ENCODE measurements at places on chromosomes 3 and 15.

DNA sequence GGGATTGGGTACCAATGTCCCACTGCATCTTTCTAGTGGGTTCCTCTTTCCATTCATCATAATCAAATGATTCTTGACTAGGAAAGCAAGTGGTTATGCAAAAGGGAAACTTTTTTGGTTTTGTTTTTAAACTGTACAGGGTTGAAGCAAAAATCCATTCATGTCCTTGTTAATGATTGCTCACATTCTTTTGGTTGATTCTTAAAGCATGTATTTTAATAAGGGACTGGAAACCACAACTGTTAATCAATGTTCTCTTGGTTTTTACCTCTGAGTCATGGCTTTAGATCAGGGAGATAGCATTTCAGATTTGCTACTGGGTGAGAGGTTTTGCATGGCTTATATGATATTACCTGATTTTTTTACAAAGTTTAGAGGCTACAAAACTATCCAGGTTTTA, 371.7 kb upstream of the RGMA start:
- DNase-seq: no peak

DNA sequence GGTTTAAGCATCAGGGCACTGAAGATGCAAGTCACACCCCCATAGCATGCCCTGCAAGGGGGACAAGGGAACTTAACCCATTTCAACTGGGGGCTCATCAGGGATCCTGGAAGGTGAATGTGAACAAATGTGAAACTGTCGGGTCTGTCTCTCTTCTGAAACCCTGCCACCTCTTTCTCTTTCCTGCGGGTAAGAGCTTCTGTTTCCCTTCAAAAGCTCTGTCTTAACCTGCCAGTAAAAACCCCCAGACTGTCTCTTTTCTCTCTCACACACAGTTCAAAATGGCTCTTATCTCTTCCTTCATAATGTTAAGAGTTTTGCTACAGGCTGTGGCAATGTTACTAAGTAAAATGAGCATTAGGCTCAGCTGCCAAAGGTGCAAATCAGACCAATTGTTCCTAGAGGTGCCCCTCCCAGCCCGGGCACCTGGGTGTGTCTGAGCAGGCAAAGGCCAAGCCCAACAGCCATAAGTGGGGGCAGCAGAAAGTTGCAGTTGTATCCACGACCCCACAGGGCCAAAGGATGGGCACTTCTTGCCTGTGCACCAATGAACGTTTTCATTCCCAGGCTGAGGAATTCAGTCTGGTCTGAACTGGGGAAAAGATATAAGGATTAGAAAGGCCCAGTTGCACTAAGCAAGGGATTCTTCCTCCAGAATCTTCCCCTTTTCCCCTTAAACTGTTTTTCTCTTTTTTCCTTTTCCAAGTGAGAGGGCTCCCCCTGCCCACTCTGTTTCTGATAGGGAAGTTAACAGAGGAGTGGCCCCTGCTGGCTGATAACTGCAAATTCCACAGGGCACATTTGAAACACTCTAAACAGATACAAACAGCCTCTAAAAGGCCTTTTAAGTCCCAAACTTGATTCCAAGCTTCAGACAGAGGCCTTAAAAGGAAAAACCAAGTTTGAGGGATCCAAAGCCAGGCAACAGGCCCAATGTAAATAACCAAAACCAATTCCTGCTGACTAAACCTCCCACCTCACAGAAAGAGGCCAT, 113.8 kb upstream of the EPHA6 start:
- no peak for DNase-seq

DNA sequence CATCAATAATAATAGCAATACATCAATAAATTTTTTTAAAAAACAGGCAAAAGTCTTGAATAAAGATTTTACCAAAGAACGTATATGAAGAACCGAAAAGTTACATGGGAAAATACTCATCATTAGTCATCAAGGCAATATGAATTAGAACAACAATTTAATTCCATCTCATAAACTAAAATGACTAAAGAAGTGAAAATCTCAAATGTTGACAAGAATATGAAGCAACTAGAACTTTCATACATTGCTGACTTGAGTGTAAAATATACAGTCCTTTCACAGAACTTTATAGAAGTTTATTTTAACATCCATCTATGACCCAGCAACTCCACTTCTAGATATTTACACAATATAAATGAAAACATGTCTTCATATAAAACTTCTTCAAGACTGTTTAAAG, 35.3 kb upstream of the ABHD10 start:
- DNase-seq: no peak

DNA sequence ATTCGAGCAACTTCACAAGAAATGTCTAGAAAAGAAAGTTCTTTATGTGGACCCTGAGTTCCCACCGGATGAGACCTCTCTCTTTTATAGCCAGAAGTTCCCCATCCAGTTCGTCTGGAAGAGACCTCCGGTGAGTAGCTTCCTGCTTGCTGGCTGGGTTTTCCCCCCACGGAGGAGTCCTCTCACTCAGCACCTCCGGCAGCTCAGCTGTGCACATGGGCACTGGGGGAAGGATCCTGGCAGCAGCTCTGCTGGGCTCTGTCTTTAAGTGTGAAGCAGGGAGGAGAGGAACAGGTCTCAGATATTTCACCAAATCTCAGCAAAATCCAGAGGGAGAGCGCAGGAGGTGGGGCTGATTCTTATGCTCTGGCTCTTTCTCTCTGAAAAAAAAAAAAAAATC, 684 bp downstream of the CAPN3 start:
- no peak for DNase-seq

DNA sequence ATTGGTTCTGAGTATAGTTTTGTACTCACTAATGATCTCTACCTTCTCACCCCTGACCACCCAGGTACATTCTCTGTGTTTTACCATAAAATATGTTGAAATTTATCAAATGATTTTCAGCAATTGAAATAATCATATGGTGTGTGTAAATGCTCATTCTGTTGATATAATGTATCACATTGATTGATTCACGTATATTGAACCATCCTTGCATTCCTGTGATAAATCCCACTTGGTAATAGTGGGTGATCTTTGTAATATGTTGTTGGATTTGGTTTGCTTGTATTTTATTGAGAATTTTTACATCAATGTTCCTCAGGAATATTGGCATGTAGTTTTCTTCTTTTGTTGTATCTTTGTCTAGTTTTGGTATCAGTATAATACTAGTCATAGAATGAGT, 1497.6 kb downstream of the OTOL1 start:
- no peak for DNase-seq

DNA sequence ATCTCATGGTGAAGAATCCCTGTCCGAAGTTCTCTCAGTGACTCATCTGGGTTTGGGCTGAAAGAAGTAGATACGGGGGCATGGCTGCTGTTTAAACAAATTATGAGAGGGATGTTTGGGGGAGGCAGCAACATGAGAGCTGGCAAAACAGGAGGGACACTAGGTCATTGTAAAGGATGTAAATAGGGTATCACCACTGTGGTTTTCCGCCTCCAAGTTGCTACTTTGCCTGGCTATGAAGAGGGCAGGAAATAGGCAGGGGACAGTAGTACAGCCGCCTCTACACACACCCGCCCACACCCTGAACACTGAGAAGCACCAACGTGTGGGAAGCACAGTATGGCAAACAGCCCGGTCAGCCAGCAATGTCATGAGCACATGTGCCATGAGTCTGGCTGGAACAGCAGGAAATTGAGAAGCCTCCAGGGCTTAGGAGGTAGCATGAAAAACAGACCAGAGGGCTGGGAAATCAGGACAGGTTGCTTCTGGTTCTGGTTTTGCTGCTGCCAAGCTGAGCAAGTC, 17.1 kb downstream of the HEXA start:
- DNase-seq: no peak

DNA sequence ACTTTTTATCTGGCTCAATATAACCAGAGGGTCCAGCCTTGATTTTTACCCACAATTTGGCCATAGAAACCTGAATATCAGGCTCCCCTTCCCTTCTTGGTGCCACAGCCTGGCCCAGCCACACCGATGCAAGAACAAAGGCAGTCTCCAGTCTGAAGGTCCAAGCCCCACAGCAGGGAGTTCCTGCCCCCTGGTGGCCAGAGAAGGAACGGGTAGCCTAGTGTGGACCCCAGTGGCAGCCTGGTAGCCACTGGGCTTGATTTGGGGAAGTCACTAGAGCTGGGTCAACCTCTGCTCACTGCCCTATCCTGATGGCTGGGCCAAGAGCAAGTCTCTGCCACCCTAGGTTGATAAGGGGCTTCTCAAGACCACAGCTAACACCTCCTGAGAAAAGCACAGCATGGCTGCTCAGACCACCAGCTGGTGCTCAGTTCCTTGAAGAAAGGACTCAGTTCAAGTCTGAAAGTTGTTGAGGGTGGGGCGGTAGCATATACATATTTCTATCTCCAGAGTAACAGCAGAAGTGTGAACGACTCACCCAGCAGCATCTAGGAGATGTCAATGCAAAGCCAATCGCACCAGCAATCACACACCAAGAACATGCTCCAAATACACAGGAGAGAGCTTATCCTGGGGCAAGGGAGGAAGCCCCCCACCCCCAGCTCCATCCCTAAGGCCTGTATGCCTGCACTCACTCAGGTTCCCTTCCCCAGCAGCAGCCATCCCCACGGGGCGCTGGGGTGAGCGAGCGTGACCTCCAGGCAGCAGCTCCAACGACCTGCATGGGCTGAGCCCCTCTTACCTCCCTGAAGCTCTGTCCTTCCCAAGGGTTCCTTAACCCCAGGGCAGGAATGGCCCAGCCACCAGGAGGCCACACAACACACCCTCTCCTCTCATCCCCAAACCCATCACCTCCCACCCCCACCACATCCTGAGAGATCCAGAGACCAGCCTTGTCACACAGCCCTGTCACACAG, 7.6 kb downstream of the PFKFB4 start:
- peak; percentile 75 for DNase-seq

DNA sequence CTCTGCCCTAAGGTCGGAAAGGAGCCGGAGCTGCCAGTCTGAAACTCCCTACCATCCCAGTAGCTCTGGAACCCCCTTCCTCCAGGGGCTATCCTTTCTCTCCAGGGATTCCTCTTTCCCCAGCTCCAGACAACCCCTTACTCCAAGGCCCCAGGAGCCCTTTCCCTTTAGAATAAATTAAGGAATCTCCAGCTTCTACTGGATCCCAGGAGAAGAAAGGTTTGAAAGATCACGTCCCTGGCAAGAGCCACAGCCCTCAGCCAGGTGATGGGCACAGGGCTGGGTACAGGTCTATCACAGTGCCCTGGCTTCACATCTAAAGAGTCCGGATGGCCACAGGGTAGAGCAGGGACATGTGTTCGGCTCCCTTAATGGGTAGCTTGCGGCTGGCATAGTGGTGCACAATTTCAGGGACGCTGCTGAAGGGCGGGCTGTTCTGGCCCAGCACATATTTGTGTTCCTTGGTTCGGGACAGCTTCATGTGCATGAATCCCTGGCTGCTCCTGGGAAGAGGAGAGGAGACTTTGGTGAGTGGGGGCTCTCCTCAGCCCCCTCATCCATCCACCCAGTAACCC, 20.0 kb downstream of the SHF start:
- no peak for DNase-seq

- DNase-seq: no peak
Observed at GRCh38 chr3:181009225-181009624, 19.7 kb upstream of the DNAJC19 start.

- no peak for DNase-seq
Observed at GRCh38 chr3:194132465-194133286, 3.3 kb upstream of the HES1 start.

- no peak for DNase-seq
Observed at GRCh38 chr15:77769700-77770099, 137.0 kb upstream of the LINGO1 start.

DNA sequence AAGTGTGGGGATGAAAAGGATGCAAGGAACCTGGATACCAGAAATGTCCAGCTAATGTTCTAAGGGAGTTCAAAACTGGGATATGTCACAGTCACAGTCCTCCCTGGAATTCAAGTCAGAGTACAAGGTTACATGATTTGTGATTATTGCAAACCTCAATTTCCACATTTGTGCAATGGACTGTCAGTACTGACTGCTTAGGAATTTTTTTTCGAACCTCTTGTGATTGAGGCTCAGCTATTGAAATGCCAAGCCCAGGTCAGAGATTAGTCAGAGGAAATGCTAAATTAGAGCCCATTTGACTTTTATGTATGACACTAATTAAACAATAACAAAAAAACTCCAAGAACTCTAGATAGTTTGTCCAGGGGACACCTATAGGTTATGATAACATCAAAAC, 210.2 kb downstream of the THSD4 start:
- DNase-seq: no peak

GRCh38 chr3:196096382-196096953, 14.6 kb upstream of the TFRC start:
- DNase-seq: no peak

DNA sequence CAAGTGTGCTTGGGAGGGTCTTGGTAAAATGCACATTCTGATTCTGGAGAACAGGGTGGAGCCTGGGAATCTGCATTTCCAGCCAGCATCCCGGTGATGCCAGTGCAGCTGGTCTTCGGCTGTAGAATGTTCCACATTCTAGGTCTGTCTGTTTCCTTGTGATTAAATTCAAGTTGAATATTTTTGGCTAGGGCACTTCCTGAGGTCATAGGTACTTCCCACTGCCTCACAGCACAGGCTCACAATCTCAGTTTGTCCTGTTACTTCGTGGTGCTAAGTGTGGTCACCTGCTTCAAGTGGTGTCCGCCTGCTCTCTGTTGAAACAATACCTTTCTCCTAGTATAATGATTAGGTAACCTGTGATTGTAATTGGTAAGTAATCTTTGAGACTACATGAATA, 40.1 kb downstream of the FLNB start:
- DNase-seq: no peak

DNA sequence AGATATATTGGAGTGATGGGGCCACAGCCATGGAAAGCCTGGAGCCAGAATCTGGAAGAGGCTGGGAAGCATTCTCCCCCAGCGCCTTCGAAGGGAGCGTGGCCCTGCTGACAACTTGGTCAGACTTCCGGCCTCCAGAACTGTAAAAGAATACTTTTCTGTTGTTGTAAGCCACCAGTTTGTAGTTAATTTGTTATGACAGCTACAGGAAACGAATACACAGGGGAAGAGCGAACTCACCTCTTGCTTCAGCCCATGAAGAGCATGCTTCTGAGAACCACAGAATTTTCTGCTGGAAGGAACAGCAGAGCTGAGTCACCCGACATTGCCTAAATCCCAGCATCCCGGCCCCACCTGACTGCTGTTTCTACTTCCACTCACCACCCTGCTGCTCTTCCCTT, 501.7 kb downstream of the SHQ1 start:
- DNase-seq: no peak

- DNase-seq: no peak
Observed at GRCh38 chr3:81270603-81271379, 490.7 kb downstream of the GBE1 start.

GRCh38 chr3:148089171-148089570, 608.5 kb upstream of the AGTR1 start:
- no peak for DNase-seq

- DNase-seq: no peak
Observed at GRCh38 chr3:178193846-178194245, 342.4 kb upstream of the KCNMB2 start.

GRCh38 chr15:31160740-31161495, 59.4 kb upstream of the TRPM1 start:
- DNase-seq: no peak

GRCh38 chr15:48563934-48564333, 81.6 kb downstream of the FBN1 start:
- no peak for DNase-seq

DNA sequence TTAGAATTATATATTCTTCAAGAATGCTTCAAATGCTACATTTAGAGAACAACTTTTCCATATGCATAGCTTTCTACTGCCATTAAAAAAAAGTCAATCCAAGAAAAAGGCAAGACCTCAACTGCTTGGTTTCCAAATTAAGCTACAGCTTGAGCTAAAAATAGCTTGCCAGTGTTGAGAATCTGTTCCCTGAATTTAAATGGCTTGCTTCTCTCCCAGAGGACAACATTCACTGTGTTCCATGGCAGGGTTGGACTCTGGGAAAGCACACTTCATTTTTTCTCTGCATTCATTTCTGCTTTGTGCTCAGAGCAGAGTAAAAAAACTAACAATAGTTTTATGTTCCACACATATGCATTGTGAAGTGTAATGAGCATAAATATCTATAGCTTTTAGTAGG, 50.3 kb upstream of the ACTL6A start:
- DNase-seq: no peak

All from stimulated activated CD8-positive, alpha-beta memory T cell treated with anti-CD3 and anti-CD28 coated beads, Interleukin-15, amount 100 ng/mL, for 24 hours (primary cell).